HEK293T (cell line): ENCODE measurements at places on chromosomes 12 and 14.

DNA sequence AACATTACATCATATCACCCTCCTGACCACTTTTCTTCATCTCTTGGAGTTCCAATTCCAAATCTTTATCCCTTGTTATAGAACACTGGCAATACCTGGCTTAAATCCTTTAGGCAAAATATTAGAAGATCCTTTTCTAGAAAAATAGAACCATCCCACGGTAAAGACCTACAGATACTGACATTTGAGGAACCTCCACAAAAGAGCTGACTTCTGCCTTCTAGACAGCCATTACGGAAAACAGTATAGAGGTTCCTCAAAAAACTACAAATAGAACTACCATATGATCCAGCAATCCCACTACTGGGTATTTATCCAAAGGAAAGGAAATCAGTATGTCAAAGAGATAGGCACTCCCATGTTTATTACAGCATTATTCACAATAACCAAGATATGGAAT is 241.7 kb upstream of the AMIGO2 start:
- DNase-seq: no peak

GRCh38 chr12:124311292-124312109 is 16.6 kb downstream of the RFLNA start:
- no peak for DNase-seq

- no peak for DNase-seq
Measured at GRCh38 chr12:10386857-10387256, 3.0 kb downstream of the KLRK1 start.

DNA sequence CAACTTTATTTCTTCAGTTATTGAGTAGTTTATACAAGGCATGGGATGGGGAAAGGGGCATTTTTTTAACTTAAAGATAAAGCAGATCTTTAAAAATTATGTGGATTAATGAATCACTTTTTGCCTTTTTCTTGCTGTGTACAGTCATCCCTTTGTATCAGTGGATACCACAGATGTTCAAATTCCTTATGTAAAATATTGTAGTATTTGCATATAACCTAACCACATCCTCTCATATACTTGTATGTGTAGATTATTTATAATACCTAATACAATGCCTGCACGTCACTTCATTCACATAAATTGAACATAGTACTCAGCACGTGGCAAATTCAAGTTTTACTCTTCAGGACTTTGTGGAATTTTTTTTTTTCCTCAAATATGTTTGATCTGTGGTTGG is 66.5 kb upstream of the MON2 start:
- DNase-seq: no peak

- no peak for DNase-seq
Measured at GRCh38 chr14:31271648-31272047, 64.1 kb upstream of the HECTD1 start.

DNA sequence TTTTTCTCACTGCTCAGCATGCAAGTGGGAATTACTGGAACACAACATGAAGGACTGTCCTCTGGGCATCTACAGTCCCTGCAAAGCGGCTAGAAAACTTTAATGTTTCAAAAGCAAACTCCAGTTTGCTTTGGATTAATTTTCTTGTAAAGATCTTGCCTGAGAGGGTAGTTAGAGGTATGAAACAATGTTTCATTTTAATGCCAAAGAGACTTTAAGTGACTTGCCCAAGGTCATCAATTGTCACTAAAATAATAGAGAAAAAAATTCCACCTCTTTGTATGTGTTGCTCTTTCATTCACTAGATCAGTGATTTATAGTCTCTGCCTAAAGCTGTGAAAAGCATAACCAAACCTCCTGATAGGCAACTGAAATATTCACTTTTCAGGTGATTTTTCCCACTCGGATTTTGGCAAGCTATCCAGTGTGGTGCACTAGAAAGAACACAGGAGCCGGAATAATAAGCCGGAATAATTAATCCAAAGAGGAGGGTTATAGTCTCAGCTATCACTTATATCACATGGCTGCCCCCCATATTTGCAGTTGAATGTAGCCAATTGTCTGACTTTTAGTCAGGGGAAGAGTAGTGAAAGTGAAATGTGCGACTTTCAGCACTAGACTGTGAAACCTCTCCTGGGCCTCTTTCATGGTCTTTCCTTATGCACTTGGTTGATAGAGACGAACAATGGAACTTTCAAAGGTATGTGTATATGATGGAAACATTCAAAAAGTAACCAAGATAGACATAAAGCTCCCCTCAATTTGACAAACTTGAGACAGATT is 107.7 kb downstream of the SLC6A15 start:
- DNase-seq: no peak

GRCh38 chr14:105924951-105925591 is 398.7 kb downstream of the TMEM121 start:
- DNase-seq: no peak

- DNase-seq: peak; percentile 21
Measured at GRCh38 chr14:29521526-29522137, 406.0 kb downstream of the PRKD1 start.

GRCh38 chr12:58537278-58537677 is 383.0 kb downstream of the LRIG3 start:
- DNase-seq: no peak

GRCh38 chr12:98559666-98560065 is 33.8 kb upstream of the SLC25A3 start:
- DNase-seq: no peak

DNA sequence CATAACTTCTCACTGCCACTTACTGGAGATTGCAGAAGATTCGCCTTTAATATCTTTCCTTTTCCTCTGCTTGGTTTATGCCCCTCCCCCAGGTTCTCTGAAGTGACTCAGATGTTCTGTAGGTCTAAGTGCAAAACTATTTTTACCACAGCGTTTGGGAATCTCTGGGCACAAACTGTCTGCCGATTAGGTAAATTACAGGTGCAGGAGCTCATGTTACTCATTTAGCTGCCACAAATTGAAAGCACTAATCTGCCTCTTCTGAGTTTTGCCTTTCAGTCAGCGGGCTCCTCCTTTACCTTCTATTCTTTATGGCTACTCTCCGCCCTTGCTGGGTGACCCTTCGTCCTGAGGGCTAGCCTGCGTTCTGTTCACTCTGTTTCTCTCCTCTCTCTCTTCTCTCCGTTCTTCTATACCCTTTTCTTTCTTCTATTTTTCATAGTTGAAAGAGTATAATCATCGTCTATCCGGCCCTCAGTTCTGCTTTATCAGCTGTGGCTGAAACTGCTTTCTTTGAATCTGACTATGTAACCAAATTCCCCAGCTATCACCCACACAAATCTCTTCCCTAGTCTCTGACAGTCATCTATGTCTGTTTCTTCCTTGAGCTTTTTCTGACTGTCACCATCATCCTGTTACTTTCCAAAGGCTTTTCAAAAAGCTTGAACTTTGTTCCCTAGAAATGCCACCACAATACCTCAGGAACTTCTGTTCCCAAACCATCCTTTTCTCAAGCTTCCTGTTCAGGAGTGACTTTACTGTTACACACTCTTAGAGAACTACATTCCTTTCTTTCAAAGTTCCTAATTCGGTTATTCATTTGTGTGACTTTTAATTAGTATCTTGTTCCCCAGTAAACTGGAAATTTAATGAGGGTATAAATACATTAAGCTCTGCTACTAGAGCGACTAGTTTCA is 4.3 kb upstream of the MYF6 start:
- DNase-seq: no peak

DNA sequence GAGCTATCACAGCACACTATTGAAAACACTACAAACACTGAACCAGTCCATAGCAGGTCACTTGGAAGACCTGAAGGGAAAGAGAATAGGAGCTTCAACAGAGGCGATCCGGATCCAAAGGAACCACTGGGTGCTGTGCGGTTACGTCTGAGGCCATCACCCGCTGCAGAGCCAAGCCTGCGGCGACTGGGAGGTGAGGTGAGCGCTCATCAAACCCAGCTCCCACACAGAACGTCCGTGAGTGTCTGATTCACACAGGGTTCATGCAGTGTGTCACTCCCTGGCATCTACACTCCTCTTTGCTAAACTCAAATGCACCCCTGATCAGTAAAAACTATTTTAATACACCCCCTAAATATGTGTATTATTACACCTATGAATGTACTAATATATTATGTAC is 64.1 kb downstream of the TMEM132D start:
- no peak for DNase-seq

GRCh38 chr12:88472775-88473174 is 107.5 kb downstream of the KITLG start:
- DNase-seq: no peak

DNA sequence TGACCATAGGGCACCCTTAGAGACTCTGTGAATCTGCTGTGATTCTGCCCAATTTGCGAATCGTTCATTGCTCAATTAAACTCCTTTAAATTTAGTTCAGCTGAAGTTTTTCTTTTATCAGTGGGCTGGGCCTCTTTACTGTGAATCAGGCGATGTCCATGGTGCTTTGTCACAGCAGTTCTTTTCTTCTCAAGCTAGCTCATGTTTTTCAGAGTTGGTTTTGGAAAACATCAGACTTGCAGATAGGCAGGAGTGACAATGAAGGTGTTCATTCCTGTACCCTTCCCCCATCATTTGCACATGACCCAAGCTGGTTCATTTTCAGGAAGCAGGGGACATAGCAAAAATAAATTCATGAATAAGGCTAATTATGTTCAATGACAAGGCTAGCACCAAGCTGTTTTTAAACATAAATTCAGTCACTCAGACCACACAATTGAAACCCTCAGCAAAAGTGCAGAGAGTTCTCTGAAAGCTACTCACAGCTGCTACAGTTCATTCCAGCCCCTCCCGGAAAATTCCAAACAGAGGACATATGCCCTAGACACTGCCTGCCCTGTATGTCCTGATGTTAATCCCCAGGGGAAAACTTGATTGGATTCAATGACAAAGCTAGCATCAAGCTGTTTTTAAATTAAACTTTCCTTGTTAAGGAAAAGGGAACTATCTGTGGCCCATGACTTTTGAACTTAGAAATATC is 383.3 kb downstream of the C12orf75 start:
- DNase-seq: no peak

GRCh38 chr14:103943673-103944072 is 1.3 kb upstream of the RD3L start:
- no peak for DNase-seq

DNA sequence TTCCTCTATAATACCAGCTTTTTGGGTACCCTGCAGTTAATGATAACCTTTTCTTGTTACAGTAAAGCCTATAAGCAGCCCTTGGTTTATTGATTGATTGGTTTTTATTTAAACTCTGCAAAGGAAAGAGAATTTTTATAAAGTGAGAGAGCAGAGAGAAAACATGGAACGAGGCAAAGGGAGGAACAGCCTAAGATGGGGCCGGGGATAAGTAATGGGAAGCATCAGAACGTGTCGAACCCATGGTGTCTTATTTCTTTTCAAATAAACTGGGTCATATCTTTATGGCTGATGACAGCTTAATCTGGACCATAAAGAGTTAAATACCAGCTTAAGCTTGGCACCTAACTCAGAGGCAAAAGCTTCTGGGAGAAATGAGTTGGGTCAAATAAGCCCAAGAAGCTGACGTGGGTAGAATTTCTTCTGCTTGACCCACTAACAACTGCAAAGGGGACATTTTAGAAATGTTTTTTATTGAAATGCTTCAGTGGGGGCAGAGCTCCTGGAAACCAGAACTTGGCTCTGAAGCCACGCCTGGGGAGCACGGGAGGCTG is 12.0 kb upstream of the C14orf93 start:
- DNase-seq: no peak

GRCh38 chr14:89618330-89618708 is 201.3 kb upstream of the FOXN3 start:
- DNase-seq: no peak

DNA sequence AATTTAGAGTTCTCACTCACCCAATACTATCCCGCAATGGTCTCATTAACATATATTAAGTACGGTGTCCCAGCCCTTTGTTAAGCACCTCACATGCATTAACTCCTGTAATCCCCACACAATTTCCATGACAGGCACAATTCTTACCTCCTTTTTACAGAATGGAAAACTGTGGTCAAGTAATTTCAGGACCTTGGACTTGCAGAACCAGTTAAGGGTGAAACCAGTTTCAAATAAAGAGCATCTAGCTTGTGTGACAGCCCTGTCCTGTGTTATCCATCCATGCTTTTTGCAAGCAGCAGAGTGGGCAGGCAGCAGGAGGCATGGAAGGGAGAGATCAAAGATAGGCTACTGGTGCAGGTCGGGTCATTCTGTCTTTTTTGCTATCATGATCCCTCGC is 470.8 kb downstream of the NELL2 start:
- no peak for DNase-seq

DNA sequence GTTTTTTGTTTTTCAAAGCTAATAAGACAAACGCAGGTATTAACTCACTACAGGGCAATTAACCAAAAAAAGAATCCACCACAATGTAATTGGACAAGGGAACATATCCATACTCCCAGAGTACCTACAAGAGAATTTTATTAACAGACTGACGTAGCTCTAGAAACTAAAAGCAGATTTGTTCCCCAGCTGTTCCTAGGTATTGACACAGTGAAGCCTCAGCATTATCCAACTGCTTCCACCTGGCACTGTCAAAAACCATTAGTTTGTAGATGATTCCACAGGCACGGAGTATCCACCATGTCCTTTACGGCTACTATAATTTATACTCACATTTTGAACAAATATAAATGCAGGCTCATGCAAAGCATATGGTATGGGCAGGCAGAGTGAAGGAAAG is 22.3 kb downstream of the PPM1H start:
- no peak for DNase-seq

- DNase-seq: peak; percentile 73
Measured at GRCh38 chr14:36069535-36069900, 107.0 kb downstream of the PTCSC3 start.

- no peak for DNase-seq
Measured at GRCh38 chr12:93974252-93974651, 174.1 kb upstream of the PLXNC1 start.

DNA sequence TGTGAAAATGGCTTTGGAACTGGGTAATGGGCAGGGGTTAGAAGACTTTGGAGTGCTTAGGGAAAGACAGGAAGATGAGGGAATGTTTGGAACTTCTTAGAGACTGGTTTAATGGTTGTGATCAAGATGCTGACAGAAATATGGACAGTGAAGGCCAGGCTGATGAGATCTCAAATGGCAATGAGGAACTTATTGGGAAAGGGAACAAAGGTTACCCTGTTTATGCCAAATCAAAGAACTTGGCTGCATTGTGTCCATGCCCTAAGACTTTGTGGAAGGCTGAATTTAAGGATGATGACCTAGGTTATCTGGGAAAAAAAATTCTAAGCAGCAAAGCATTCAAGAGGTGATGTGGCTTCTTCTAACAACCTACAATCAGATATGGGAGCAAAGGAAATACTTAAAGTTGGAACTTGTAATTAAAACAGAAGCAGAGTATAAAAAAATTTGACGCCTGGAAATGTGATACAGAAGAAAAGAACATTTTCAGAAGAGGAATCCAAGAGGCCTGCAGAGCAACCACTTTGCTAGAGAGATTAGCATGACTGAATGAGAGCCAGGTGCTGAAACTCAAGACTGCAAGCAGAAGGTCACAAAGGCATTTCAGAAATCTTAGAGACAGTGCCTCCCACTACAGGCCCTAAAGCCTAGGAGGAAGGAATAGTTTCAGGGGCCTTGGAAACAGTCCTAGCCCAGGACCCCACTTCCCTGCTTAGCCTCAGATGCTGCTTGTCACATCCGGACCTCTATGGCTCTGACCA is 65.6 kb upstream of the FLRT2 start:
- DNase-seq: no peak

DNA sequence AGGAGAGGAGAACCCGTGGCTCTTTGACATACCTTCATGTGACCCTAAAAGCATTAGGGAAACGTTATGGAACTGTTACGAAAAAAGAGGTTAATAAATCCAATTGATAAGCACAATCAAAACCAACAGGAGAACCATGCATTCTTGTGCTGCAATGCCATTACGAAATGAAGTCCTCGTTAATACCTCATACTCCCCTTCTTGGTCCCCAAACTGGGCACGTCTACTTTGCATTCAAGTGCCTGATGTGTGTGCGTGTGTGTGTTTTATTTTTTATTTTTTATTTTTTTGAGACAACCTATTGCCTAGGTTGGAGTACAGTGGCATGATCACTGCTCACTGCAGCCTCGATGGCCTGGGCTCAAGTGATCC is 150.0 kb downstream of the ETV6 start:
- no peak for DNase-seq
